ENCODE measurements at places on chromosomes 4 and X.

GRCh38 chrX:149568701-149569296, 18.5 kb downstream of the MAGEA9B start:
- DNase-seq: no peak

- no peak for DNase-seq
These were observed 65.6 kb downstream of the MRPL1 start for GRCh38 chr4:77927991-77928925.

DNA sequence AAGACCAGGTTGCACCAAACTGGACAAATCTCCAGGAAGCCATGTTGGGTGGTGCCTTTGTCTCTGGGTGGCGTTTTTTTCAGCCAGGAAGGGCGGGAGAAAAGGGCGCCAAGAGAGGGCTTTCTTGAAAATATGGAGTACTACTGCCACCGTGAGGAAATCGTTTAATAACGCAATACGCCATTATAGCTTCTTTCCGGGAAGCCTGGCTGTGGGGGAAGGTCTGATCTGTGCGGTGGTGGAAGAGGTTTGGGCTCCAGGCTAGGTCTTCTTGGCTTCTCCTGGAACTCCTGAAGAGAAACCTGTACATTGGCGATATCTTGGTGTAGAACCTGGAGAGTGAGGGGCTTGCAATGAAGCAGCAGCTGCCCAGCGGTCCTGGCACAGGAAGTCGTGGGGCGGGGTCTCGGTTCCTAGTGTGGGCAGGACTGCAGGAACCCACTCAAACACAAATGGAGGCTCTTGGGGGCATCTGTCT, 202.7 kb downstream of the OR13H1 start:
- no peak for DNase-seq

DNA sequence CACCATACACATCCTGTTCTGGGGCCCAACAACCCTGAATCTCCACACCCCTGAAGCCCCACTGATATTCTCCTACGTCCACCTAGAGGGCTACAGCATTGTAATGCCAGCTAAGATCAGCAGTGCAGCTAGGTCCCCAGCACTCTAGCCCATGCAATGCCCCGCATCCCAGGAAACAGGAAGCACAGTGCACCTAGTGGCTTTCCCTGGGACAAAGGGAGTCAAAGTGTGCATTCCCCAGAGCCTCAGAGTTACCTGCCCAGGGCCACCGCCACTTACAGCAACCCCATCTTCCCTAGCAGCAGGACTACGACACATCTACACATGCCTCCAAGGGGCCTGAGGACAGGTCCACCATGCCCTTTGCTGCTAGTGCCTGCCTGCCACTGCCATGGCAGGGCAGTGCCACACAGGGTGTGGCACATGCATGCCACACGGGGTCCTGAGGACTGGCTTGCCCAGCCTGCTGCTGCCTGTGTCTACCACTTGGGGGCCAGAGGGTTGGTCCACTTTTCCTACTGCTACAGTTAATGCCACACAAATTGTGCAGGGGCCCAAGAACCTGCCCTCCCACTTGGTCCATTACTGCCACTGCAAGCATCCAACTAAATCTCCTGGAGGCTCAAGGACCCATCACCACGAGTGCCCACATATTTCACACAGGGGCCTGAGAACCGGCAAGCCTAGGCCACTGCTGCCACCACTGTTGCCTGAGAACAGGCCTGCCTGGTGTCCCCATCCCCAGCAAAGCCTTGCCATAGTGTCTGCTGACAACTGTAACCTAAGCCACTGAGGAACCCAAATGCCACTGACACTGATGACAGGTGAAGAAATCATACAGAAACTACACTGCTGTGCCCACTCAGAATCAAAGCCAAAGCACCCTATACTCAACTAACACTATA, 23.7 kb downstream of the TLR6 start:
- DNase-seq: no peak

DNA sequence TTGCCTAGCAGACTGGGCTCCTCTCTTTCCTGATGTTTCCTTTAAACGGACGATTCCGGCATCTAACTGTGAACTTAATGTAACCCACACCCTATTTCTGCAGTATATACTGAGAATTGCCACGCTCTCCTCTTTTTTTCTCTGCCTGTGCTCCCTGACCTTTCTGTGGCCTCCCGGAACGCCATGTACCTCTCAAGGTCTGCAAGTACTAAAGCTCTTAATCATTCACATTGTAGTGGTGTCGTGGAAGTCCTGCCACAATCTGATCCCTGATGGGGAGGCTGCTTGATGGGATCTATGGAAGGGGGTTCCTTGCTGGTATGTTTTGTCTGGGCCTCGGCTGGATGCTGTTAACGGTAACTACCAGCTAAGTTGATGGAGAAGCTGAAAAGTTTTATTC, 302.9 kb upstream of the EPHA5 start:
- no peak for DNase-seq

DNA sequence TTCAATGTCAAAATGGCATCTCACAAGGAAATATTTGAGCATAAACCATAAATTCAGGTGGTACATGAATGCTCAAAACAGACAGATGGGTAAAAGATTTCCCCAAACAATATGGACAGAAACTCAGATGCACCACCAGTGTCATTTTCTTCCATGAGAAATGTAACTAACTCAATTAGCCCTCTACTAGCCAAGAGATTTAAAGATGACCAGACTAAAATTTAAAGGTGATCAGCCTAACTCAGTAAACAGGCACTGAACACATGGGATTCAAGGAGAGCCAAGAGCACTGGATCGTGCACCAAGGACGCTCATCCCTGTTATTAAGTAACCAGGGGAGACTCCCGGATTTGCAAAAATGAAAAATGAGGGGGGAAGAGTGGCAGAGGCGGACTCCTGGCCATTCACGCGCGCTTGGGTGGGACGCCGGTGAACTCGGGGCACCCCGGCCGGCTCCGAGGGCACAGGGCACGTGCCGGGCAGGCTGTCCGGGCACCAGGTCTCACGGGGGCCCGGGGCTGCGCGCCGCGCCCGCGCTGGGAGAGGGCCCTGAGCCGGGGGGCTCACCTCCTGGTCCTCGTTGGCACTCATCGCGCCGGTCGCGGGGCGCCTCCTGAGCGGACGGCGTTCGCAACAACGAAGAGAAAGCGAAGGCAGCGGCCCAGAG, 490 bp downstream of the RWDD4 start:
- DNase-seq: no peak

- DNase-seq: no peak
These were observed 568.0 kb downstream of the STIM2 start for GRCh38 chr4:27428661-27429060.

Measured in cortex of kidney (tissue), 1 donor.